ENCODE measurements at places on chromosomes 2 and 18.
A peak's percentile ranks its signal among the peaks of the same experiment; 100 is the strongest.

- no peak for DNase-seq
These were observed at the start of gene ANKRD29 for GRCh38 chr18:23662309-23663263. Gene ANKRD29 (minus strand): TSS chr18:23662911. CDS start chr18:23662730, 181 bp downstream.

- no peak for DNase-seq
These were observed 139.6 kb upstream of the RGPD4 start for GRCh38 chr2:107687073-107687472.

DNA sequence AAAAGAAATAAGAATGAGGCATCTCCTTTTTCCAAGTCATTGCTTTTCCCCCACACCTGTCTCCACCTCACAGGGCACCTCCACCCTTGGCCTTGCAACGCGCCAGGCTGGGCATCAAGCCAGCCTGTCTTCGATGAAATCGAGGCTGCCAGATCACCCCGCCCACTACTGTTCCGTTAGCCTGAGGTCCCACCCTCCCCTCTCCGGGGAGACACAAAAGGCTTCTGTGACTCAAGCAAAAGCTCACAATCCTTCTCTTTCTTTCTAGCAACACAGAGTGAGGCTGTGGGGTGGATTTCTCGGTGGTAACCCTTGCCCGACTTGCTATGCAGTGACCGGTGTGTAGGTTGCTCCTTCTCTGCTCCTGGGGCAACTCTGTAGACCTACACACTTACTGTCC is 9.9 kb downstream of the TNP1 start:
- DNase-seq: peak; percentile 52

- DNase-seq: no peak
These were observed 621.3 kb upstream of the LRATD1 start for GRCh38 chr2:14011190-14011589.

DNA sequence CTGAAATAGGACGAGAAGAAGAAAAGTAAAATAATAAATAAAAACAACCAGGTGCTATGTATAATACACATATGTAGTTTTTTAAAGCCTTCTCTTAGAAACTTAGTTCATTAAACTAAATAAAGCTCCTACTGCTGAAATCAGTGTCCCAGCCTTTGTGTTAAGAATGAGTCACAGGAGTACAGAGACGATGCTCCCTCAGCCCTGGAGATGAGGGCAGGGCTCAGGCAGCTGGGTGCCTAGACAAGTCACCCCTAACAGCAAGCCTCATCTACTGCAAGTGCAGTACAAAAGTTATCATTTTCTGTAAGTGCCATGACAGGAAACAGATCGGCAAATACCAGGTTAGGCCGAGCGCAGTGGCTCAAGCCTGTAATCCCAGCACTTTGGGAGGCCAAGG is 18.2 kb downstream of the KIDINS220 start:
- no peak for DNase-seq

DNA sequence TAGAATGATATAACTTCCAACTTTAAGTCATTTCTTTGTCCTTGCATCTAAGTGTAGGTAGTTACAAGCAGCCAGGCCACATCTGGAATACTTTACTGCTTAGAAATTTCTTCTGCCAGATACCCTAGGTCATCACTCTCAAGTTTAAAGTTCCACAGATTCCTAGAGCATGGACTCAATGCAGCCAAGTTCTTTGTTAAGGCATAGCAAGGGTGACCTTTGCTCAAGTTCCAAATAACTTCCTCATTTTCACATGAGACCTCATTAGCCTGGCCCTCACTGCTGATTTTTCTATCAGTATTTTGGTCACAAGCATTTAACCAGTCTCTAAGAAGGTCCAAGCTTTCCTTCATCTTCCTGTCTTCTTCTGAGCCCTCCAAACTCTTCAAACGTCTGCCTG is 7.8 kb upstream of the UGT1A9 start:
- DNase-seq: no peak

DNA sequence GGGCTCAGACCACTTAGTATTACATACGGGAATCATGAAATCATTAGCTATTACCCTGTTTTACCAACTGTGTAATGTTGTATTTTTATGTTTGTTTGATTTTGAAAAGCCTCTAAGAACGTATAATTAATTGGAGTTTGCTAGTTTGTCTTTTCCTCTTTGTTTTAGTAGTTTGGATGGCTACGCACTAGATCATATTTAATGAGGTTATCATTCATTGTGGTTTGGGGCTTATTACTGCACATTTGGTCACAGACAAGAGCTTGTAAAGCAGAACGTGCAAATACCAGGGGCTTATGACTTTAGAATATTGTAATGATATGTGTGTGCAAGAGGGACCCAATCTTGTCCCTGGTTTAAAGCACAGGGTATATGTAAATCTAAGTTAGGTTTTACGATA is 10.3 kb downstream of the CABLES1 start:
- no peak for DNase-seq

- no peak for DNase-seq
These were observed 1.9 kb upstream of the SLC1A4 start for GRCh38 chr2:64987001-64987955.
